ENCODE measurements at places on chromosomes 6 and 20. TPM values are rescaled to one million over a fixed set of nuclear protein-coding genes. Genes with fewer than 3 reads are reported as not detected.
A peak's percentile ranks its signal among the peaks of the same experiment; 100 is the strongest.

DNA sequence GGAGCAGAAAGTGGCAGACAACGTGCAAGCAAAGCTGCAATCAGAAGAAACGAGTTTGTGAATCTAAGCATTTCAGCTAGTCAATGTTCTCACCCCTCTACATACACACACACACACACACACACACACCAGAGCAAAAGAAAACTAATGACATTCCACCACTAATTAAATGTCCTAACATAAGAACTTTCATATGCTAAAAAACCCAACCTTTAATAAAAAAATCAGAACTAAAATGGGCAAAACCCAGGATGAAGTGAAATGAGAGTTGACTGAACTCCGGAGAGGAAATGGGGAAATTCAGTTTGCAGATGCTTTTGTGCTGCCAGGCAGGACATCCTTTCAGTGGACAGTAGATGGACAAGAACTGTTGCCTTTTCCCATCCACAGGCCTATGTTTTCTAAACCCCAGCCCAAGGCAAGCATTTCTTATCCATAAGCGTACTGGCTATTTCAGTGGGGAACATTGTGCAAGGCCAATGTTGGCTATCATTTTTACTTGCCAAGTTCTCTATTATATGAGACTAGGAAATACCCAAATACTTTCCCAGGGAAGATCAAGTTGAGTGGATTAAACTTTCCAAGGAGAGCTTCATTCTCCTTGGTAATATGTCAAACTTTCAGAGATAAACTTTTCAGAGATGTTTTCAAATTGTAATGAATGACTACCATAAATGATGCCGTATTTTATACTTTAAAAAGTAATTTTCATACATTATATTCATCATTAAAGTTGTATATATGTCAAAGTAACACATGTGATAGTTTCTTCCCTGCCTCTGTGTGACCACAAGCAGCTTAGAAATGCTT lies 27.3 kb downstream of the RIN2 start:
- no peak for DNase-seq

DNA sequence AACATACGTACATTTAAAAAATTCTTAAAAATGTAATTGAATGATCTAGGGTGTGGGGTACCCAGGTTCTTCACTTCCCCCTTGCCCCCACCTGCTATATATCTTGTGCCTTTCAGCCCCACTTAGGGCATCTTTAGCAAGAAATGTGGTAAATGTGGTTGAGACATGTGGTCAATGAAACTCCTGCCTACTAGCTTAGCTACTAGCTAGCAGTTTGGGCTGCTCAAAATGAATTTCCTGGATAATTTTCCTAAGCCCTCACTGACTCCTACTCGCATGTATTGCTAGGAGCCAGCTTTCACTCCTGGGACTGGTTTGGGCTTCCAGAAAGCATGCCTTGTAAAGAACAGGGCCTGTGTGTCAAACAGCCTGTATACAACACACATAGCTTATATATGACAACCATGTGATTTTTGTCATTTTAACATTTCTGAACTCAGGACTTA lies 257.3 kb downstream of the ATXN1 start:
- no peak for DNase-seq

- DNase-seq: no peak
These were observed 8.2 kb downstream of the NCOA7 start for GRCh38 chr6:125798734-125799508.

SAMD3 gene
- 0.92 TPM for polyA plus RNA-seq

GRCh38 chr6:47734831-47735481 lies 36.6 kb downstream of the ADGRF4 start:
- DNase-seq: no peak

SMIM8 gene
- 10.7 TPM for polyA plus RNA-seq

GRCh38 chr6:129498541-129498940 lies 211.4 kb downstream of the ARHGAP18 start:
- no peak for DNase-seq

GRCh38 chr20:56730003-56730402 lies 100.9 kb downstream of the TFAP2C start:
- no peak for DNase-seq

GRCh38 chr6:2952557-2953095 lies 18.7 kb downstream of the SERPINB6 start:
- DNase-seq: peak; percentile 82

GRCh38 chr6:157314705-157315321 lies 8.5 kb downstream of the TMEM242 start:
- DNase-seq: peak; percentile 59

DNA sequence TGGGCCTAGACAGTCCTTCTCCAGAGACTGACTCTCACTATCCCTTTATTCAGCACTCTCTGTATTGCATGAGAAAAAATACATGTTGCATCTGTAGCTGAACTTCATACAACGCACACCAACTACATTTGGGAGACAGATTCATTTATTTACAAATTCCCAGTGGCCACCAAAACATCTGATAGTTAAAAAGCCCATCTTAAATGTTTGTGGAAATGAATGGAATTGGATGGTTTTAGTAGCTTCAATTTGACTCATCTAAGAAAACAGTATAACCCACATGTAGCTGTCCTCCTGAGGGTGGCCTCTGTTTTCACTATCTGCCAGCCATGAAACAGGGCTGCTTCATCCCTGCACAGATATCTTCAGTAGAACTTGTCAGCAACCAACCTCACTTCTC lies 116.3 kb downstream of the PCSK2 start:
- no peak for DNase-seq

CRISP2 gene
- not detected for polyA plus RNA-seq

DNA sequence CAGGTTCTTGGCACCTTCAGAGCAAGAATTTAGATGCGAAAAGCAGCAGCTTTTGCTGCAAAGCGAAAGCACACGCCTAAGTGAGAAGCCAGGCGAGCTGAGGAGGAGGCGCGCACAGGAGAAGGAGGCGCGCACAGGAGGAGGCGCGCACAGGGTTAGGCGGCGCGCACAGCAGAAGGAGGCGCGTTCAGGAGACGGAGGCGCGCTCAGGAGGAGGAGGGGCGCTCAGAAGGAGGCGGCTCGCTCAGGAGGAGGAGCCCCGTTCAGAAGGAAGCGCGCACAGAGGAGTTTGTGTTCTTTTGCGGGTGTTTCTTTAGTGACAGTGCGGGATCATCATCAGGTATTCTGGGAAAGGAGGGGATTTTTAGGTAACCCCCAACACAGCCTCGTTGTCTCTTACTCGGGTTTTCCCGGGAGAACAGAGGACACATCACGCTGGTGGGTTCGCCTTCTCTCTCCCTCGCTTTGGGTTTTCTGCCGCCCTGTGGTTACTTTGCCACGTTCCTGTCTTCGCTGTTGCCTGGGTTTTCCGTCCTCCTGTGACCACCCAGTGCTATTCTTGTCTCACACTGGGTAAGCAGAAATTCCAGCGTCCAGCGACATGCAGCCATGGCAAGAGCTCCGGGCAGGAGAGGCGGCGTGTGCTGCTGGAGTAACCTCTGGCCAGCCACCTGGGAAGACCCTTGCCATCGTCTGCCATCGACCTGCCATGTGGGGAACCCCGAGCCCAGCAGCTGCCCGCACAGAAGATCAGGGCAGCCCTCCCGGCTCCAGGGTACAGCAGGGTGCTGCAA lies 47.0 kb downstream of the WDR27 start:
- peak; percentile 88 for DNase-seq

- peak; percentile 43 for DNase-seq
These were observed 16.2 kb downstream of the PM20D2 start for GRCh38 chr6:89162047-89162371.

GRCh38 chr20:3813848-3814581 lies 6.3 kb upstream of the AP5S1 start:
- DNase-seq: no peak

- no peak for DNase-seq
These were observed 107.6 kb upstream of the TRAF3IP2 start for GRCh38 chr6:111713236-111713635.

DNA sequence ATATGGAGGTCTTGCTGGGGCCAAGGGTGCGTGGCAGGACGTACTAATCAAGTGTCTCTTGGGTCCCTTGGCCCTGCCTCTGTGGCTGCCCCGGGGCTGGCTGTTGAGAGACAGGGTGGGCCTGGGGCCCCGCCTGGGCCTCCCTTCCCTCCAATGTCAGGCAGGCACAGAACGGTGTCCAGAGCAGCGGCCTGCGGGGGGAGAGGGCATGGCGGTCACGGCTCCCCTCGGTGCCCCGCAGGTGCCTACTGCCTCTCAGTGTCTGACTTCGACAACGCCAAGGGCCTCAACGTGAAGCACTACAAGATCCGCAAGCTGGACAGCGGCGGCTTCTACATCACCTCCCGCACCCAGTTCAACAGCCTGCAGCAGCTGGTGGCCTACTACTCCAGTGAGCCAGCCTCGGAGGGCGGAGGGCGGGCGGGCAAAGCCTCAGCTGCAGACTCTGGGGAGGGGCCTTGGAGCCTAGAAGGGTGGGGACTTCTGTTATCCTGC lies 50.0 kb downstream of the SRC start:
- peak; percentile 66 for DNase-seq

COL19A1 gene
- polyA plus RNA-seq: 9.5 TPM

- DNase-seq: no peak
These were observed 15.1 kb upstream of the PPP1R16B start for GRCh38 chr20:38790200-38791053.

GRCh38 chr20:11205769-11206362 lies 532.1 kb upstream of the JAG1 start:
- no peak for DNase-seq

DNA sequence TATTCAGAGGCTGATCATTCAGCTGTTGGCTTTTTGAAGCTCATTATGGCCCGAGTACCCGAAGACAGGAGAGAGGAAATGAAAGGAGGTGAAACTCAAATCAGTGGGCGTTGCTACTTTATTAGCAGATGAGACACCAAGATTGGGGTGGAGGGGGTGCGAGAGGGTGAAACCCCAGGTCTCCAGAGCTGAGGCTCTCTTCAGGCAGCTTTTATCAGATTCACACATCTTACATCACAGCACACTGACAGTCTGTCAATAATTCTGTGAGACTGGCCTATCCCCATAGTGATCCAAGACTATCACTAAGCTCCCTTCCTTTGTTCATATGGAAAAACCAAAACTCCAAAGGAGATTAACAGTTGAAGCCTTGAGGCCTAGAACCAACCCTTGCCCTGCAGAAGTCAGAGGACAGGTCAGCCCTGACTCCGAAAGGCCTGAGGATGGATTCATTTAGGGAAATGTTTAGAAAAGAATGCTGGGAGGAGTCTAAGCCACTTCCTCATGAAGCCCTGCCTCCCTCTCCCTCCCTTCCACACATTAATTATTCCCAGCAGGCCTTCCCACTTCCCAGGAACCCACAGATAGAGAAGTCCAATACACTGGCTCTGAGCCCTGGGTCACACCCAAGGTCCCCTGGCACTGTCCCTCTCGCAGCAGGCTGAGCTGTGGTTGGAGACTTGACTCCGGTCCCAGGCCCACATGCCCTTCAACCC lies 23.2 kb downstream of the TRERF1 start:
- DNase-seq: no peak

DNA sequence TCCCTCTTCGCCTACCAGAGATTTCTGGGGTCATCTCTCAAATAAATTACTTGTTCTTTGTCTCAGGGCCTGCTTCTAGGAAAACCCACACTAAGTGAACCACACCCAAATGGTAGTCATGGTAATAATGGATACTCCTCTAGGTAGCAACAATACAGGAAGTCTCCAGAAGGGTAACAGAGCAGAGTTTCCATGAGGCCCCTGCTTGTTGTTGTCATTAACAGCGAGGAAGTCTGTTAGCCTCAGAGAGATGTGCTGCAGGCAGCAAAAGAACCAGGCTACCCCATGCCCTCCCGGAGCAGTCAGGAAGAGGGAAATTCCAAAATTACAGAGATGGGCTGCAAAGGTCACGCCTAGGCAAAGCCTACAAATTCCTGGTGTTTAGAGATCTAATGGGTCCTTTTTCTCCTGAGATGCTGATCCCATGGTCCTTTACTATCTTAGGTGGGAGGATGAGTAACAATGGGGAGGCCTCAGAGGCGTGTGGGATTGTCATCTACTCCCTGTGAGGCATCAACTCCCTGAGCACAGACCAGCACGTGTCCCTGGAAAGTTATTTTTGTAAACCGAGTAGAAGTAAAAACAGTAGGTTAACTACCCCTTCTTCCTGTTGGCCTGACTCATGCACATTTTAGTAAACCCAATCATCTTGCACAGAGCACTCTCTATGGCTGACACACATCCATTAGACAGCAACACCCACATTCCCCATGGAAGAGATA lies 10.1 kb downstream of the ISM1 start:
- no peak for DNase-seq

DNA sequence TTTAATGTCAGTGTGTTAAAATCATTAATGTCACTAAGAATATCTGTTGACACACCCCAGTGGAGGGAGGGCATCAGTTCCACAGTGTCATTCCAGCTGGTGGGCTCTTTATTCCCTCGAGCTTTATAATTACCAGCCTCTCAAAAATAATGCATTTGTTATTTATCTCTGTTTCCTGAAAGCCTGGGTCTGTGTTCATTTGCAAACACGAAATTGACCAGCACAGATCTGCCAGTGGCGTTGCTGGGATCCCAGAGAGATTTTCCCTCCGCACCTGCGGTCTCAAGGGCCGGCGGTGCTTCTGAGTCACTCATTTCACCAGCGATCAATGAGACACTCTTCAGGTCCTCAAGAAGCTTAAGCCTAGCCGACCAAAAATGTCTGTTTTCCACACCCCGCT lies 5.7 kb upstream of the PYGB start:
- DNase-seq: no peak

GRCh38 chr20:62599216-62600110 lies 42.8 kb upstream of the SLCO4A1 start:
- no peak for DNase-seq

C6orf132 gene
- polyA plus RNA-seq: 0.52 TPM

DNA sequence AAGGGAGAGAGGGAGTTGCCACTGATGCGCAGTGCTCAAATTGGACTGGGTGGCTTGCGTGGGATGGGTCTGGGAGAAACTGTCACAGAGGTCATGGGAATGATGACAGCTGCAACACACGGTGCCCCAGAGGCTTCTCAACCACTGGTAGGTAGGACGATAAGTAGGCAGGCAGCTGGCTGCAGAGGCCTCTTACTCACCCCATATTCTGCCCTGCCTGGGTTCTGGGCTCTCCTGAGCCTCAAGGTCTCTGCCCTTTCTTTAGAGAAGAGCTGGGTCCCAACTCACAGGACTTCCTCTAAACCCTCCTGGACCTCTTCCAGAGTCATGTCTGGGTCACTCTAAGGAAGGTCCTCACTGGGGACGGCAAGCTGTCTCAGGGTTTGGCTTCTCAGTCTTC lies 37.2 kb upstream of the RNF24 start:
- no peak for DNase-seq

DNA sequence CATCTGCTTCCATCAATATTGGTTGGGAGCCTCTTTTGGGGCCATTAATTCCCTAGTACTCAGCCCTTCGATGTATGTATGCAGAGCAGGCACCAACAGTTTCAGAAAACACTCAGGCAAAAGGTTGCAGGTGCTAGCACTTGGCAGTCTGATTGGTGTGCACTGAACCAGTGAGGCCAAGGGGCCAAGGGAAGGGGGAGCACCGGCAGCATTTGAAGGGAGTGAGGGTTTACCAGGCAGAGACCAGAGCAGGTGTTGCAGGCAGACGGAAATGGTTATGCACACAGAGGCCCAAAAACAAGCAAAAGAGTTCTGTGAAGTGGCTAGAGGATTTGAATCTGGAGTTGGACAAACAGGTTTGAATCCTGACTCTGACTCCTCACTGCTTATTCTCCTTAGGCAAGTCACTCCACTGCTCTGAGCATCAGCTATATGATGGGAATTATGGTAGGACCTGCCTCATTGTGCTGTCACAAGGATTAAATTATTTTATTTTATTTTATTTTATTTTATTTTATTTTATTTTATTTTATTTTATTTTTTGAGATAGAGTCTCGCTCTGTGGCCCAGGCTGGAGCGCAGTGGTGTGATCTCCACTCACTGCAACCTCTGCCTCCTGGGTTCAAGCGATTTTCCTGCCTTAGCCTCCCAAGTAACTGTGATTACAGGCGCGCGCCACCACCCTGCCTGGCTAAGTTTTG lies 58.1 kb upstream of the SHLD1 start:
- no peak for DNase-seq

GRCh38 chr6:30820193-30820592 lies 64.1 kb upstream of the DDR1 start:
- no peak for DNase-seq
